ENCODE measurements at places on chromosomes 2 and 18.

DNA sequence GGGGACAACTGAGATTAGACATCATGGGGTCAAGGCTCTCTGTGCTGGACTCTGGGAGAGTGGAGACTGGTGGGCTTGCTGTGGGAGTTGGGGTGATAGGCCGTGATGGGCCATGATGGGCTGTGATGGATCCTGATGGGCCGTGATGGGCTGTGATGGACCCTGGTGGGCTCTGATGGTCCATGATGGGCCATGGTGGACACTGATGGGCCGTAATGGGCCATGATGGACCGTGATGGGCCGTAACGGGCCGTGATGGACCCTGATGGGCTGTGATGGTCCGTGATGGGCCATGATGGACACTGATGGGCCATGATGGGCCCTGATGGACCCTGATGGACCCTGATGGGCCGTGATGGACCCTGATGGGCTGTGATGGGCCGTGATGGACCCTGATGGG is 18.5 kb downstream of the LPIN1 start:
- DNase-seq = no peak

GRCh38 chr2:133721118-133721517 is 152.9 kb upstream of the NCKAP5 start:
- no peak for DNase-seq

DNA sequence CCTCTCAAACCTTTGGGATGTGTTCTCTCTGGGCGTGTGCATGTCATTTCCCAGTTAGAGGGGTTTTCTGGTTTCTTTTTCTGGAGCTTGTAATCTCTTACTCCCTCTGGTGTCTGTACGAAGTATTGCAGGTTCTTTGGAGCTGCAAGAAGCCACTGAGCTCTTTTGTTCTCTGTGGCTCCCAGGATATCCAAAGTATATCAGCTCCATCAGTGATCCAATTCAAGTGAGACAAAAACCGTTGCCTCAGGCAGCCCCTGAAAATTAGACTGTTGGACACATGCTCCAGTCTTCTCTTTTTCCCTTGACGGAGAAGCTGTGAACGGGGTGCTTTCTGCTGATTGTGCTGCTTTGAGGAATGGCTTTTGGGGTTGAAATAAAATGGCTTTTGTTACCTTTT is 59.0 kb upstream of the LDLRAD4 start:
- no peak for DNase-seq

GRCh38 chr18:70420146-70420898 is 131.5 kb downstream of the SOCS6 start:
- no peak for DNase-seq

- DNase-seq = no peak
These were observed 178.7 kb upstream of the FAM98A start for GRCh38 chr2:33777786-33778185.

GRCh38 chr2:216810399-216811160 is 49.3 kb downstream of the TNP1 start:
- DNase-seq = no peak

- no peak for DNase-seq
These were observed 5.5 kb upstream of the NPAS2 start for GRCh38 chr2:100814453-100814852.

DNA sequence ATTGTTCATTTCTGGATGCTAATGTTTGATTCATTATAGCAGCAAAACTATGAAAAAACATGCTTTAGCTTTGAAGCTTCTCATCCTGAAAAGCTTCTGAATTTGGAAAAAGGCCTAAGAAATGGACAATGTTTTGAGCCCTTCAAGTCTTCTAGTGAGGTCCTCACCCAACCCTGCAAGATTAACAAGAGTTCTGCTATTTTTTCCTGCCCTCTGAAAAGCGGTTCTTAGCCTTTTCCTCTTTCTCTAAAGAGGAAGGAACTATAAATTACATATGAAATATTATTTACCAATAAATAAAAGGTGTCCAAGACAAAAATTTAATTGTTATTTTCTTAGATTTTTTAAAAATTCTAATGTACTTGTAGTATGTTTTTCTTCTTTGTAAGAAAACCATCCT is 19.9 kb upstream of the CDH19 start:
- DNase-seq = no peak

DNA sequence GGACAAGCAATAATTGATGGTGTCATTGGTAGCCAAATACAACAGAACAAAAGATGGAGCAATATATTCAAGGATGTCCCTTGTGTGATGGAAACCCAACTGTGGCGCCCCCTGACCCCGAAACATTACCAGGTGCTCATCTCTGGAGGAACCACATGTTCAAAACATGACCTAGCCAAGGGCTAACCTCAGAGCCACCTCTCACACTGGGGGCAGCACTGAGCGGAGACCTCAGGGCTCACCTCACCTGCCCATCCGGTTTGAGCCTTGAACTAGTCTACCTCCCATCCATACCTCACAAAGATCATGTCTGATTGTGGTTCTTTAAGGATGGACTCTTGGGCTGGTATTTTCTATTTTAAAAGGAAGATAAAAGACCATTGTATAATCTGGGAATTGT is 314.4 kb upstream of the CDH7 start:
- no peak for DNase-seq

GRCh38 chr2:46122318-46122976 is 174.8 kb upstream of the EPAS1 start:
- DNase-seq = no peak

GRCh38 chr18:51123936-51124486 is 73.5 kb downstream of the MEX3C start:
- no peak for DNase-seq

GRCh38 chr2:8653485-8653884 is 28.4 kb upstream of the ID2 start:
- DNase-seq = peak; percentile 22

DNA sequence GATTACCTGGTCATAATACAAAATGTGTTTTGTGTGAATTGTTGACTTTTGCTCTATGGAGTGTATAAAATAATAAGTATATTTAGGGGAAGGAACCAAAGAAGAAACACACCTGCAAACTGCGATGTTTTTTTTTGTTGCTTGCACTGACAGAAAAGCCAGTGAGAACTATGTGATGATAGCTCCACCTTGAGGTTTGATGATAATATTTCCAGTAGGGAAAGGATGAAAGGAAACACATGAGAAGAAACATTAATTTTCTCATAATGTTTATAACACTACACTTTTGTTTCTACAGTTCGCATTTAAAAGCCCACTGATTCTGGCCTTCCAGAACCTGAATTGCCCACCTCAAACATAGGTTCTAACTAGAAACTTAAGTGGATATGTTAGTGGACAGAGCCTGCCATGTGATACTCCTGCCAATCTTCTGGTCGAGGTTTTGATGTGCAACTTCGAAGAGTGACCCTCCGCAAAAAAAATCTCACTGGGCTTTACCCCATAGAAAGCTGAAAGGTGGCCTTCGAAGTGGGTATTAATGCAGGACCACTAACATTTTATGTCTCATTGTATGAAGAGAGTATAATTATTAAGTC is 476.4 kb upstream of the SPHKAP start:
- peak; percentile 29 for DNase-seq

DNA sequence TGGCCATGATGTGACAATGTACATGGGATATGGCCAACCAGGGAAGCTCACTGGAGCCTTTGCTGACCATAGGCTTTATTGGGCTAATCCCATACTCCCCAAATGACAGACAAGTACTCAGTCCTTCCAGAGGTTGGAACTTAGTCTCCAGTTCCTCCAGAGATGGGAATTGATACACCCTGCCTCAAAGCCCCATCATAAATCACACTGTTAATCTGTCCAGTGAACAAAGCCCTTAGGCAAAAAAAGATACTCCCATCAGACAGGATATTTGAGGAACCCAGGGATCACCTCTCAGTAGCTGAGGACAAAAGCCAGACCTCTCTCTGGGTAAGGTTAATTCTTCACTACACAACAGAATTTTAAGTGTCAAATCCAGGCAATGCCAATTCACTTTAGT is 247.5 kb upstream of the CDH20 start:
- DNase-seq = no peak

DNA sequence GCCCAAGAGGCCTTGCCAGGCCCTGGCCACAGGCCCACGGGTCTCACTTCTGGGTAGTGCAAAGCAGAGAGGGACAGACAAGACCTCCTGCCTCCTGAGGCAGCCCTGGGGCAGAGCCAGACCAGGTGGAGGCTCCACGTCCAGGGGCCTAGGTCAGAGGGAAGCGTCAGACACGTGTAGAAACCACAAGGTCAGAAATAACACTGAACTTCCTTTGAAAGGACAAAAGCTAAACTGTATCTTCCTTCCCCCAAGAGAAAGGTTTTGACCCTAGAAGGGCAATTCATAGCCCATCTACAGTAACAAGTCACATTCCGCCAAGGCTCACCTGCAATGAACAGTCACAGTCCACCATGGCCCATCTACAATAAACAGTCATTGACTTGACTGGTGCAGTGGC is 17.9 kb downstream of the SDC1 start:
- no peak for DNase-seq

DNA sequence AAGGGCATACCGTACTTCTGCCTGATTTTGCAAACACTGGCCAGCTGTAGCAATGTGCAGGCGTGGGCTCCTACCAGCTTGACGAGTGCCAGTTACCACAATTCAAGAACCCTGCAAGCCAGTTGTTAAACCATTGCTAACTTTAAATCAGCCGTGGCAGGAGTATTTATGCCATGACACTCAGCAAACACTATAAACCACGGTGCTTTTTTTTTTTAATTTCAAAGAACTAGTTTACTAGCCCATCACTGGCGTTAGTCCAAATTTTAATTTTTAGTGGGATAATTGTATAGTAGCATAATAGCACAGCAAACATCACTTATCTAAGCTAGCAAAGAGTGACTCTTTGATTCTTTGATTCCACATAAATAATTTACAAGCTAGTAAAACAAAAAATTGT is 111.1 kb downstream of the COL4A4 start:
- DNase-seq = no peak

GRCh38 chr2:72062336-72062735 is 85.3 kb downstream of the CYP26B1 start:
- no peak for DNase-seq

- DNase-seq = no peak
These were observed 51.2 kb downstream of the DYSF start for GRCh38 chr2:71504611-71505010.

- no peak for DNase-seq
These were observed 419.2 kb downstream of the LRP1B start for GRCh38 chr2:141711627-141712026.

- DNase-seq = peak; percentile 56
These were observed 819 bp downstream of the ANKRD44 start for GRCh38 chr2:197309691-197310231.

DNA sequence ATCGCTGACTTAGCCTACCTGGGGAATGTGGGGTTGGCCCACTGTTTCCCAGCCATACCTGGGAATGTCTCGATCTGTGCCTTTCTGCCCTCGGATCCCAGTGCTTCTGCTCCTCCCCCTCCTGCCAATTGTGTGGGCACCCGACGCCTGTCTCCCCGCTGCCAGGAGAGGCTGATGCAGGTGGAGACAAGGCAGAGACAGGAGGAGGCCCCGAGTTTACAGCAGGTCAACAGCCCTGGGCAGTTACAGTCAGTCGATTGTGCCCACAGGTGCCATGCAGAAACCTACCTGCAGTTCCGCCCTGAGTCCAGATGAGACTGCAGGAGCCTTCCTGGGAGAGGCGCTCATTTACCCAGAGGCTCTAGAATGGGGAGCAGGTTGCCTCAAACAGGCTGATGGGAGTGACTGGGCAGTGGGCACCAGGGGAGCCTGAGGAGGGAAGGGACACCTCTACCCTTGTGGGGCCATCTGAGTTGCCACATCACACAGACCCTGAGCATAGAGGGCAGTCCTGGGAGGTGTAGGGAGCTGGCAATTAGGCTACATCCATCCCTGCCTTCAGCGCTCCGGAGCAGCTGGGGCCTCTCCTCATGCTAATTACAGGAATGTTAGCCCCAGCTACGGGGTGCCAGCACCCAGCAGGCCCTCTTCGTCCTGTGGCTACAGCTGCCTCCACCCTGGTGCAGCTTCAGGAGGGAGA is 300.1 kb downstream of the NDUFA10 start:
- no peak for DNase-seq

All from C1 segment of cervical spinal cord (tissue), 14 donors.